ENCODE measurements at places on chromosomes 7 and 10. TPM values are rescaled to one million over a fixed set of nuclear protein-coding genes. Genes with fewer than 3 reads are reported as not detected.

DNA sequence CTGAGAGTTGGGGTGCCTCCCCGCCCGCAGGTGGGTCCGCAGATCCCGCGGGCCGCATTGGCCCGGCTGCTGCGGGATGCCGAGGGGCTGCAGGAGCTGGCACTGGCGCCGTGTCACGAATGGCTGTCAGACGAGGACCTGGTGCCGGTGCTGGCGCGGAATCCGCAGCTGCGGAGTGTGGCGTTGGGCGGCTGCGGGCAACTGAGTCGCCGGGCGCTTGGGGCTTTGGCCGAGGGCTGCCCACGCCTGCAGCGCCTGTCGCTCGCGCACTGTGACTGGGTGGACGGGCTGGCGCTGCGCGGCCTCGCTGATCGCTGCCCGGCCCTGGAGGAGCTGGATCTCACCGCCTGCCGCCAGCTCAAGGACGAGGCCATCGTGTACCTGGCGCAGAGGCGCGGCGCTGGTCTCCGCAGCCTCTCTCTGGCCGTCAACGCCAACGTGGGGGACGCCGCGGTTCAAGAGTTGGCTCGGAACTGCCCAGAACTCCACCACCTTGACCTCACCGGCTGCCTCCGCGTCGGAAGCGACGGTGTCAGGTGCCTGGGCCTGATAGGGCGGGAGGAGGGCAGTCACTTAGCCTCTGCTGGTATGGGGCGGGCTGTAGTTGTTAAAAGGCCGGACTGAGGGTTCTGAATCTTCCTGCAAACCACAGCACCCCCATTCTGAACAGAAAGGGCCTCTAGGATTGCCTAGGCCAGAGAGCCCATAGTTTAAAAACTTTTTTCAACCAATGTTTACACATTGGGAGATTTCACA is 1.3 kb downstream of the FBXL15 start:
- DNase-seq: no peak

DNA sequence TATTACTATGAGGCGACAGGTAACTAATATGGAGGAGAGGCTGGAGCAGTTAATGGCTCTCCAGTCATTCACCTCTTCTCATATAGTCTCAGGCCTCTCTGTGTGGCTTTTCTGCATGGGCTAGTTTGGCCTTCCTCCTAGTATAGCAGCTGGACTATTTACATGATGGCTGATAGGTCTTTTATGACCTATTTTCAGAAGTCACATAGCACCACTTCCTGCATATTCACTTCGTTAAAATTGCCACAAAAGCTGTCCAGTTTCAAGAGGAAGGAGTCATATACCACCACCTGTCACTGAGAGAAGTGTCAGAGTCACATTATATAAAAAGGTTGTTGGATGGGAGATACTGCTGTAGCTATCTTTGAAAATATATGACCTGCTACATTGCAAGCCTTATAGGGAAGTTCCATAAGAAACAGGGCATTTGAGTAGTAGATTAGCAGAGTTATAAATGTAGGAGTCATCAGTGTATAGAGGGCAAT is 8.0 kb upstream of the DMTF1 start:
- DNase-seq: no peak

DNA sequence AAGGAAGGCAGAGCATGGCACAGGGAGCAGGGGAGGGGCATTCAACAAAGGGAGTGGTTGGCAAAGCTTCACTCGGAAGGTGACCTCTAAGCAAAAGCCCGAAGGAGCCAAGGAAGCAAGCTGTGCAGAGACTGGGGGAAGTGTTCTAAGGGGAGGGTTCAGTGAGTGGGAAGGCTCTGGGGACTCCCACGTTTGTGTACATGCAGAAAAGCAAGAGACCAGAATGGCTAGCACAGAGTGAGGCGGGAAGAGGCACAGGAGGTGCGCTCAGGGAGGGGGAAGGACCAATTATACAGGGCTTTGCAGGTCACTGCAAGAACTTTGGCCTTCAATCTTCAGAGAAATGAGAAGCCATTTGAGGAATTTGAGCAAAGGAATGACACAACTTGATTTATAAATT is 7.4 kb downstream of the ARHGAP21 start:
- peak; percentile 83 for DNase-seq

DNA sequence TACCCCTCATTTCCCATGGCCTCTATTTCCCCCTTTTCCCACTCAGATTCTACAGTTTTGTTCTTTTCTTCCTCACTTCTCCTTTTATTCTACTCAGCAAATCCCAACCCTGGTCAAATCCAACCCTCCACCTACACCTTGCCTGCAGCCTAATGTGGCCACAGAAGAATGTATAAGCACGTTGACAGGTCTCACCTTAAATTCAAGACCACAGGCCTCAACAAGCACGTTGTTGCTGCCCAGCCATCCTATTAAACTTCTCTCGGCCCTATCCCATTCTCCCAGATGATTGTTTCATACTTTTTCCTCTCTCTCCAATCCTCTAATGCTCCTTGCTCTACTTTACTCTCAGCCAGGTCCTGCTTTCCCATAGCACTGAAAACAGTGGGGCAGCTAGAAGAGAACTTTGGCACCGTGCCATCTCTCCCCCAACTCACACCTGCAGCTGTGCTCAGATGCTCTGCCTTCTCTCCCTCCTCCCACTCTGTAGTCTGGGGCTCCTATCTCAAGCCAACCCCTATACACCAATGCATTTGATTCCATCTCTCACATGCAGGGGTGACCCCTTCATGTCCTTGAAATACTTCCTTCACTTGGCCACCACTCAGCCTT is 6.8 kb upstream of the EIF3A start:
- no peak for DNase-seq

DNA sequence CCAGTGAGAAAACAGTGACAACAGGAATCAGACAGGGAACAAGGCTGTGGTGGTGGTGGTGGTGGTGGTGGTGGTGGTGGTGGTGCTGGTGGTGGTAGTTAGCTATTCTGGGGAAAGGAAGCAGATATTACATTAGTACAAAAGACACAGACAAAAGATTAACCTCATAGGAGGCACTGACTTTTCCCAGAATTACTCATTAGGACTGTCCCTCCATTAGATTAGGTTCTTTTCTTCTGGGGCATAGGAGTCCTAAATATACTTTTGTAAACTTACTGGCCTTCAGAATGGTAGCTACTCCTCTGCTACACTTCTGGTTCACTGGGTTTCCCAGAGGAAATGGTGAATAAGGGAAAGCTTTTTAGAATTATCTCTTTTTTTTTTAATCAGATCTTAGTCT is 156.6 kb upstream of the SEMA3D start:
- DNase-seq: no peak

DNA sequence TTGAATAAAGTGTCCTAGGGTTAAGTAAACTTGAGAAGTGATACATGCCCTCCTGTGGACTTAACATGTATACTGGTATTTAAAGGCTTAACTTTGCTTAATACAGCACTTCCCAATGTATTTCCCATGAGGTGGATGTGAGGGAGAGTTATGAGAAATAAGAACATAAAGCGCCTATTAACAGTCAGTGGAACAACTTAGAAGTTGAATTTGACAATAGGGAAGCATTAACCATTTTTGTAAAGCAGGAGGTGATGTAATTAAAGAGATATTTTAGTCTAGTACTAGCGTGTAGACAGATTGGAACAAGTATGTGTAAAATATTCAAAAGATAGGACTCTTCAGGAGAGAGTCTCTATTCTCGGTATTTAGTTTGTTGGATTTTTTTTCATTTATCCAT is 322.4 kb downstream of the GPR158 start:
- DNase-seq: no peak

DNA sequence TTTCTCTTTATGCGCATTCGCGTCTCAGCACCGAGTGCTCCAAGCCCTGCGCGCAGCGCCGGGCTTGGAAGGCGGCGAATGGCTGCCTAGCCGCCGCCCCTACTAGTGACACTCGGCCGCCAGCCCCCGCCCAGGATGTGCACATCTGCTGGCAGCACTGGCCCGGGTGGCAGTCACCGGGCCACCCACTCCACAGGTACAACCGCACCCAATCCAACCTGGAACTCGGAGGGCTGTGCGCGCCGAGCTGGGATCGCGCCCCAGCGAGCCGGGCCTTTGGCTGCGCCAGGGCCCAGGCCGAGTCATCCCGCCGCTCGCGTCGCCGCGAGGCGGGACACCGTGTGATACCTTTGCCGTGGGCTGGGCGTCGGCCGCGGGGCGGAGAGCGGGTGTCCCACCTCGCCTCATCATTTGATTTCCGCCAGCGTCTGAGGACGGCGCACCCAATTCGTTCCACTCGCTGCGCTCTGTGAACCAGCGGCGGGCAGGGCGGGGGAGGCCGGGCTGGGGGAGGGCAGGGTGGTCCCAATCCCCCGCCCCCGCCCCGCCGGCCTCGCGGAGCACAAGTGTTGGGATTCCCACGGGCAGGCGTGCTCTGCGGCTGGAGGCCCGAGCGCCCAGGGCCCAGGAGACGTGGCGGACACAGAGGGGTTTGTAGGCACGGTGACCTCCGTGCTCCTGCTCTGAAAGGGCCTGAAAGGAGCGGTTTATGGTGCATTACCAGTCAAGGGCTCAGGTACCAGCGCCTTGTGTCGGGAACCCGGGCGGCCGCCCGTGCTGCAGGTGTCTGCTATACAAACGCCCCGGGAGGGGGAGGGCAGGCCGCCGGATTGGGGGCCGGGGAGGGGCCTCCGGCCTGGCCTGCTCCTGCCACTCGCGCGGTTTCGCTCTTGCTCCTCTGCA is 17.8 kb upstream of the PTF1A start:
- DNase-seq: no peak

- no peak for DNase-seq
These were observed 51.5 kb upstream of the DGKB start for GRCh38 chr7:14954035-14954434.

GRCh38 chr10:113053091-113053490 is 103.0 kb downstream of the TCF7L2 start:
- DNase-seq: no peak

DNA sequence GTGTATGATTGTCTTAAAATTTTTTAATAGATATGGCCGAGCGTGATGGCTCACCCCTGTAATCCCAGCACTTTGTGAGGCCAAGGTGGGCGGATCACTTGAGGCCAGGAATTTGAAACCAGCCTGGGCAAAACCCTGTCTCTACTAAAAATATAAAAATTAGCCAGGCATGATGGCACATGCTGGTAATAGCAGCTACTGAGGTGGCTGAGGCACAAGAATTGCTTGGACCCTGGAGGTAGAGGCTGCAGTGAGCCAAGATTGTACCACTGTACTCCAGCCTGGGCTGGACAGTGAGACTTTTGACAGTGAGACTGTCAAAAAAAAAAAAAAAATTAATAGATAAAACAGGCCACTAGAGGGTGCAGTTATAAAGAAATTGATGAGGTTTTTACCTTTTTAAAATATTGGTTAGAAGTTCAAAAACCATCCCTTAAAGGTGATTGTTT is 20.5 kb downstream of the NOM1 start:
- no peak for DNase-seq

Gene FFAR4
- total RNA-seq: 0.42 TPM

Gene ARHGAP21
- total RNA-seq: 65.7 TPM

Gene VAX1
- not detected for total RNA-seq

Gene SLK
- 104 TPM for total RNA-seq

Gene CALCR
- total RNA-seq: 0.17 TPM

Gene ELFN1
- 2.2 TPM for total RNA-seq

Gene AOC1
- total RNA-seq: 0.23 TPM
